ENCODE measurements at places on chromosomes 3 and 15.
A peak's percentile ranks its signal among the peaks of the same experiment; 100 is the strongest.

DNA sequence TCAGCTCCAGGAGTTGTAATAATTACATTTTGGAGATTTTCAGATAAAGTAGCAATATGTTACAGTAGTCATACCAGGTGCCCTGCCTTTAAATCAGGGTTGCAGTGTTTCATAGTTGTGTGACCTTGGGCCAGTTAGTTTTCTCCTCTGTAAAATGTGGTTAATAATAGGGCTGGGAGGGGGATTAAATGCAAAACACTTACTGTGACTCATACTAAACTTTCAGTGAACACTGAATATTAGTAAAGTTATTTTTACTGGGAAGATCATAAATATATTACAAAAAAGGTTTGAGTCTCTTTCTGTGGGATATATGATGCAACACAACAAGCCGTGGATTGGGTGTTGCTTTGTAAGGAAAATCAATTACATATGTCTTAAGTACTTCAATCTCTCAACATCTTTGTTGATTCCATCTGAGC is 1.1 kb upstream of the EBLN2 start:
- no peak for DNase-seq

DNA sequence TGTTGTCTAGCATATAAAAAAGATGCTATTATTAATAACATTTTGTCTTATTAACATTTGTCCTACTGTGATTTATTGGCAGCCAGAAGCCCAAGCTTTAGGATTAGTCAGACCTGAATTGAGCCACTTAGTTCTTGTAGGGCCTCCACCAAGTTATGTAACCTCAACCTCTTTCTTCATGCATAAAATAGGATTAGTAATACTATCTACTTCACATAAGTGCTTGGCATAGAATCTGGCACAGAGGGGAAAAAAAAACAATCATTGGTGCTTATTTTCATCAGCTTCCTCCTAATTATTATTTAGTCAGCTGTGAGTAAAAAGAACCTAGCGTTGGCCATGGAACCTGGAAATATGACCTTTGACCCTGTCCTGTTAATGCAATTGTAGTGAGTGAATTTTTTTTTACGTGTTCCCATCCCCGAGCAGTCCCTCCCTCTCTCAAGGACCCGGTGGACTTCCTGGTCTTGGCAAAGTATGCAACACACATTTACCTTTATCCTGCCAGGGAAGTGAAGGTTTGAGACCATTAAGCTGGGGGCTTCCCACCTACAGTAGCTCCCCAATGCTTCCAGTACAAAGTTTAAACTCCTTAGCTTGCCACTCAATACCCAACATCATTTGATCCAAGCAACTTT is 136.8 kb downstream of the FHIT start:
- no peak for DNase-seq

DNA sequence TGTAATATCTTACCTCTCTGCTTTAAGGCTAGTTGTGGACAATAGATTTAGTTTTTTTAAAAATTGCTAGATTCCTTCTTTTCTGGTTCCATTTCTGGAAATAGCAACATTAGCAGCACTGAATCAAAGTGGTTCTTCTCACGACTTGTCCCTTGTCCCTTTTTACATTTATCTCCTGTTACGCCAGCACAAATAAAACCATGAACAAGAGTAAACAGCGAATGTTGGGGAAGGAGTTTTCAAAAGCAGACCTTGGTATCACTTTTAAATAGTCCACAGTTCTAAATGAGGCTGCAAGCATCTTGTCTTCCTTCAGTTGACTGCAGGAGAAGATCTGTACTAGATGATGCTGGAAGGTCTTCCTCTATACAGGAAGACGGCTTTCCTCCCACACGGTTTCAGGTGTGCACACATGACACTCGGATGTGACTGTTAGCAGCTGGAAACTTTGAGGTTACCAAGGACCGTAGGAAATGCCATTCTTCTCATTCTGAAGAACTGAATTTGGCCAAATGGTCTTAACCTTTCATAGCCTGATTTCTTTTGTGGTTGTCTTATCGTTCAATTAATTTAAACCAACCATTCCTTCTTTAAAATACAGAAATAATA is 251.0 kb upstream of the ICE2 start:
- DNase-seq: no peak

DNA sequence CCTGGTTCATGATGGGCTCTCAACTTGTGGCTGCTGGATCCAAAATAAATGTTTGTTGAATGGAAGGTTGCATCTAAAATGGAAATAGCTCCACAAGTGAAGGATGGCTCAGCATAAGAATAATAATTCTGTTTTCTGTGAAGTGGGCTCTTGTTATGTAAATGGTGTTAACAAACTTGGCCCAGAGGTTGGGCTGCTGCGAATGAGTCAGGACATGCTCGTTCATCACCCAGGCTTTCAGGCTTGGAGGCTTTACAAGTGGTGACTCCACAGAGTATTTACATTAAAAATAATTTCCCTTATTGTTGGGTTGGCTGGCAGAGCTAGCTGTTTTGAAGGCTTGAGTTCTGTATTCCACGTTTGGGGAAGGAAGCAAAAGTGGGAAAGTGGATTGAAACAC is 60.5 kb downstream of the ITGB5 start:
- no peak for DNase-seq

DNA sequence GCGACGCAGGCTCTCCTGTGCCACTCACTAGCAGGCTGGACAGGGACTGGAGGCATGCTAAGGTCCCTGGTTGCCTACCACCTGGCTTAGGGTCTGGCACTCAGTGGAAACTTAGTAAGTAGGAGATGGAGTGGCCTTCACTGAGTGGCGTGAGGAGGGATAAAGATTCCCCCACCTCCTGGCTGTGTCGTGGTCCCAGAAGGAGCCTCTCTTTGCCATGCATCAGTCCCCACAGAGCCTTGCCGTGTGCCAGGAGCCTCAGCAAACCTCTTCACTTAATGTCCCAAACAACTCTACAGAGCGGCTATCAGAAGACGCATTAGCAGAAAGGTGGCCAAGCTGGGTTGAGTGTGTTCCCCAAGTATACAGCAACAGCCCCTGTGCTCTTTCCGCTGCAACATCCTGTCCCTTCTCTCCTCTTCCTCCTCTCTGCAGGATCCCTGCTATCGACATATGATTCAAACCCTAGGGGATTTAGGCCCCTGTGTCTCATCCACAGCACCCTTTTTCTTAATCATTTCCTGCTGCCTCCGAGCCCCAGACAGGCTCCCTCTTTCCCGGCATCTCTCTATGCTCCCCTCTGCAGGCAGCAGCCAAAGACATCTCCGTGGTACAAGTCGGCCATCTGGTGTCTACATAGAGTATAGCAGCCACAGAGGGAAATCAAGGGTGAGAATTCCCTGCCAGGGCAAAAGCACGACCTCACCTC is 66.7 kb downstream of the SLC6A1 start:
- peak; percentile 53 for DNase-seq

GRCh38 chr15:29242456-29243242 is 27.0 kb downstream of the NSMCE3 start:
- no peak for DNase-seq

GRCh38 chr3:14775011-14775410 is 43.8 kb upstream of the FGD5 start:
- DNase-seq: no peak

DNA sequence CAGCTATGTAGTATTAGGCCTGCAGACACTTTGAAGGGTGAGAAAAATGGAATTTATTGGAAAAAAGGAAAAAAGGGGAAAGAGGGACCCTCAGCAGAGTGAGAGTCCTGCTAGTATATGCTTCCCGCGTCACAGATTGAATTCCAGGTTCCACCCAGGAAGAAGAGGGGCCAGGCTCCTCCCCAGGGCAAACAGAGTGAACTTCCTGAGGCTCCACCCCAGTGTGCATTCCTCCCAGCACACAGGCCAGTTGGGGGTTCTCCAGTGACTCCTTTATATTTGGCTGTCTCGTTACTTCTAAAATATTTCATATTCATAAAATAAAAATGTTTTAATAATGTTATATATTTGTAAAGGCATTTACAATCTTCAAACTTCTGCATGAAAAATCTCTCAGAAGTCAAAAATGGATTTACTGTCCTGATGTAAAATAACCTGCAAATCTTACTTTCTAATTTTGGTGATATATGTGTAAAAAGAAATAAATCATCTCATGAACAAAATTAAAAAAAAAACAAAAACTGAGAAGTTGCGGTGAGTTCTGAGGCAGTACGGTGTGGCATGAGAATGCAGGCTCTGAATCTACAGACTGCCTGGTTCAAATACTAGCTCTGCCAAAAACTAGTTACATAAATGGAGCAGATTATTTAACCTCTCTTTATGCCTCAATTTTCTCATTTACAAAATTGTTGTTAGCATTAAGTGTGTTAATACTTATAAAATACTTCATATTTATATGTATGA is 175.8 kb upstream of the P2RY1 start:
- DNase-seq: no peak

DNA sequence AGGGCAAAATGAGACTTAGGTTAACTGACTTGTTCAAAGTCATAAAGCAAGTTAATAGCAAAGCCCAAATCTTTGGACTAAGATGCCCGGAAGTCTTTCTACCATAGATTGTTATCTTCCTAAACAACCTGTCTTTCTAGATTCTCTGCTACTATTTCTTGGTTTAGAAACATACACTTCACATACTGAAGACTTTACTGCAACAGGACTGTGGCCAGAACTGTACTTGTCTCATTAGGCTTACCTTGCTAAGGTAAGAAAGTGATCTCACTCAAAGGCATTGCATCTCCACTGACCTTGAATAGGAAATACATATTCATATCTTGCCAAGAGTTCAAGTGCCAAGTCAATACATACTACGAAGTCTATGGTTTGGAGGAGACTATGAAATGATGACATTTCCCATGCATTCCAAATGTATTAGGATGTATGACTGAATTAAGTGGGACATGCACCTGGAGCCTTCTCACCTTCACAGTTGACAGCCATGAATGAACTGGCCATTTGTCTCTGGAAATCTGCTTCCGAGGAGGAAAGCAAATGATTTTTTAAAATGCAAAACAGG is 5.0 kb downstream of the ZDHHC3 start:
- no peak for DNase-seq

- DNase-seq: no peak
Measured at GRCh38 chr3:185649414-185649813, 63.3 kb downstream of the SENP2 start.

GRCh38 chr3:81585056-81585455 is 176.4 kb downstream of the GBE1 start:
- no peak for DNase-seq

DNA sequence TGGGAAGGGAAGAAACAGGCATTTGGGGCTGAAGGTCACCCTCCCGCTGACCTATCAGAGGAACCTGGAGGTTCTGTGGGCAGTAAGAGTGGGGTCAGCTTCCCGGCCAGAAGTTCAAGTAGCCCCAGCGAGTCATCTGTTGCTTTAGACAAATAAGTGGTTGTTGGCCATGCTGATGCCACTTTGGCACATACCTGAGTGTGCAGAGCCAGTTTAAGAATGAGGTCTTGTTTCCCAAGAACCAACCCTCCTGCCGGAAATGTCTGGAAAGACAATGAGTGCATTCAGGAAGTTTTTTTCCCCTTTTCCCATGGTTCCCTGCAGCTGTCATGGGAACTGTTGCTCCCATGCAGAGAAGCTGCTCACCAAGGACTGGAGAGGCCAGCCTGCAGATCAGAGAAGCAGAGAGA is 166.7 kb downstream of the ZNF621 start:
- no peak for DNase-seq

DNA sequence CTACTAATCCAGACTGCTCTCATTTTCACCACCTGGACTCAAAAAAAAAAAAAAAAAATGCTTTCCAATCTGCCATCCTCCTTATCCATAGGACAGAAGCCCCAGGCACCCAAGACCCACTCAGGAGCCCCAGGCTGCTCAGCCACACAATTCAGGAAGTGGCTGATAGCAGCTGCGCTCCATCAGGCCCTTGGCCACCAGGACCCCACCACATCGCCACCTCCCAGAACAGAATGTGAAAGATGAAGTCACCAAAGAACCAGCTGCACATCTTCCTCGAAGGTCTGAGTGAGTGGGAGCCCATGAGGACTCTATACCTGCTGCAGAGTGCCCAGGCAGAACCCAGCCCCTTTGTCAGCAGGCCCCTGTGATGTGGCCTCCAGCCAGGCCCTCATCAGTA is 19.5 kb downstream of the POC1A start:
- DNase-seq: no peak

DNA sequence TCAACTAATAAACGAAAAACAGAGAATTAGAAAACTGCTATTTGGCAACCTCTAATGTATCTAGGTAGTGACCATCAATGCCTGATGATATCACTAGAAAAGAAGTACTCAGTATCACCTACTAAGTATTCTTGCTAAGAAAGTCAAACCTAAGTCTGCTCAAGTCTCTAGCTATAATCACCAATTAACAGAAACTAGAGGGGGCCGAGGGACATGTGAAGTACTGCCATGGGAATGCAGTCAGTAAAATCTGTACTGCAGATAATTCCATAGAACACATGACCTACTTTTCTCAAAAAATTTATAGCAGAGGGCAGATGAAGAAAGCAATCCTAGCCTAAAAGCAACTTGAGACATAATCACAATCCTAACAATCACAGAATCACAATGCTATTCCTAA is 51.4 kb downstream of the CPEB1 start:
- no peak for DNase-seq

DNA sequence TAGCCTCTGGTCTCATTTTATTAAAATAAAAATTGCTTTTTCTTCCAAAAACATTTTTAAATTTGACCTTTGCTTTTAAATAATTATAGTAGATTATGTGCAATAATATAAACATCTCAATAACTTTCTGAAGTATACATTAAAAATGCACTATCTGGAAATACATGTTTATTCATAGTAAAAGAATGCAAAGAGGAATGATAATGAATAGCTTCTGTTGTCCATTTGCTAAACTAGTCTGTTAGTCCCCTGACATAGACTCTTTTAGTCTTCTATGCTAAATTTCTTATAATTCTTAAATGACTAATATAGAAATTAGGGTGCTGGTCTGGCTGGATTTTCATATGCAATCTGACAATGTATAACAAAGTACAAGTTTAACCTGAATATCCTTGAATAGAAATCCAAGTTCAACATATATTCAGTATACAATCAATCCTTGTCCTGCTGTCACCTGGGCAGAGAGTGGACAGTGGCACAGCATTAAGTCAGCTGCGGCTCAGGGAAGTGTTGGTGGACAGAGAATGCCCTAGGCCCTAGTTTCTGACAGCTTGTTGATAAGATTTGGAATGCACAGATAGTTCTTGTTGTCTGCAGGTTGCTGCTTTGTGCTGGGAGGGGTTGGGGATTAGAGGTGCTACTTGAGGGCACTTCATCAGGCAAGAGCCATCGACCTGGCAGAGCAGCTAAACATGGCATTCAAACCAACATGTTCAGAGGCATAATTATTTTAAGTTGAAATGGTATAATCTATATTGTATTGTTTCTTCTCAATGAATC is 161.7 kb downstream of the MBNL1 start:
- no peak for DNase-seq

- no peak for DNase-seq
Measured at GRCh38 chr3:7215706-7216105, 354.8 kb downstream of the GRM7 start.

DNA sequence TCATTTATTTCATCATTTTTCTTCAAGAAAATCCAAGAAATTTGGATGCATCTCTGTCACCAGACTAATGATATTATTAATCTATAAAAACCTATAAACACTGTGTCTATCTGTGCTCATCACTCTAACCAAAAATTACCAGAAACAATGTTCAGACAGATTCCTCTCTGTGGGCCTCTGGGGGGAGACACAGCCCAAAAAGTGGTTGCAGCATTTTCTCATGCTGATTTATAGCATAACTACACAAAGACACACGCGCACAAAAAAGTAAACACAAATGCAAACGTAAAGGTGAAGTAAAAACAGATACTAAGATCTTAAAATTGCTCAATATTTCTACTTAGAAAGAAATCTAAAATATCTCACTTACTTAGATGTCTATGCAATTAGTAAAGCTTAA is 976.0 kb downstream of the GBE1 start:
- no peak for DNase-seq

- no peak for DNase-seq
Measured at GRCh38 chr3:71578054-71578751, 5.3 kb downstream of the FOXP1 start.
